ENCODE measurements at places on chromosomes 2 and 18. TPM values are rescaled to one million over a fixed set of nuclear protein-coding genes. Genes with fewer than 3 reads are reported as not detected.

DNA sequence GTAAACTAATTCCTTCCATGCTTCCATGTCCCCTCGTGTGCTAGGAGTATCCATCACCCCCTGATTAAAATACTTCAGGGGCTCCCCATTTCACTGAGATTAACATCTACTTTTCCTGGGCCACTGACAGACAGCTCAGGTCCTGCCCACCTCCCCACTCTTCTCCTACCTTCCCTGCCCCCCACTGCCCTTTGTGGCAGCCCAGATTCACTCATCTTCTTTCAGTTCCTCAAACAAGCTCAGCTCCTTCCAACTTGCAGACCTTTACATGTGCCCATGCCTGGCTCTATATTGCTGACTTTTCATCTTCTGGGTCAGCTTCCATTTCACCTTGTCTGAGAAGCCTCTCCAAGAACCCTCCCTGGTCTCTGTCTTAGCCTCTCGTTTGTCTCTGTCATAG is 12.0 kb downstream of the RUFY4 start:
- no peaks in the 10 kb centered on the region for H3K36me3 ChIP-seq
- H3K4me1 ChIP-seq, result no peaks in the 10 kb centered on the region
- no peak overlapping the region for H3K4me3 ChIP-seq
- no peaks in the 10 kb centered on the region for H3K27me3 ChIP-seq
- no peak overlapping the region for H3K27ac ChIP-seq

- no peaks in the 10 kb centered on the region for H3K36me3 ChIP-seq
- DNase-seq, result peak; percentile 64
- H3K27ac ChIP-seq, result no peak overlapping the region
- H3K4me3 ChIP-seq, result no peak overlapping the region
- H3K4me1 ChIP-seq, result peaks cover 4% of the 10 kb centered on the region
These were observed 145.5 kb upstream of the CTAGE1 start for GRCh38 chr18:22563164-22563583.

DNA sequence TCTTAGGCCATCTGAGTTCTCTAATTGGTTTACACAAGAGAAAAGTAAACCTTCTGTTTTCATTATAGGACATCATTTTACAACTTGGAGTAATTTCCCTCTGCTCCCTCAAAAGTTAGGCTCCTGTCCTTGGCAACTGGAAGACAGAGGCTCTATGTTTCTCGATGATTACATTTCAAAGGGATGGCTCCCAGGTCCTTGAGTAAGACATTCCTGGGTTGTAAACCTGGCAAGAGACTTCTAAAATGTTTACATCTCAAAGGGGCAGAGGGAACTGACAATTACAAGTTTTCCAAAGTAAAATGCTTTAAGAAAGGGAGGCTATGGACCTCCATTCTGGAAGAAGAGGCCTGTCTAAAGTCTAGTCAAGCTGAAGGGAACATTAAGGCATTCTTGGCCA is 268.3 kb upstream of the REG3G start:
- H3K4me3 ChIP-seq, result no peak overlapping the region
- no peaks in the 10 kb centered on the region for H3K4me1 ChIP-seq
- DNase-seq, result no peak
- no peaks in the 10 kb centered on the region for H3K36me3 ChIP-seq
- no peaks in the 10 kb centered on the region for H3K27me3 ChIP-seq
- no peak overlapping the region for H3K27ac ChIP-seq

Gene EMX1
- 11.3 TPM for total RNA-seq

All from testis (tissue), 5 donors.